Vagina (tissue), 2 donors: ENCODE measurements at places on chromosomes 7 and 10. TPM values are rescaled to one million over a fixed set of nuclear protein-coding genes. Genes with fewer than 3 reads are reported as not detected.

DNA sequence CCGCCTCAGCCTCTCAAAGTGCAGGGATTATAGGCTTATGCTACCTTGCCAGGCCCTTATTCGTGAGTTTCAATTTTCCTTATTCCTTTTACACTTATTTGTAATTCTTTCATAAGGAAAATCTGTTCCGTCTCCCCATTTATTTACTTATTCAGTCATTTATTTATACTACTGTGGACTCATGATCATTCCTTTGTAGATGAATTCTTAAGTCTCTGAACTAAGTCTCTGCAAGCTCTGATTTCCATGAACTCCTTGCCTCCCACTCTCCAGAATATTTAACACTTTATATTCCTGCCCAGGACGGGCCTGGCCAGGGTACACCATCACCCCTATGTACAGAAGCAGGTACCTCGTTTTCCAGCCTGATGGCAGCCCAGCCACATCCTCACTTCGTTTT, 39.4 kb downstream of the PFKFB3 start:
- H3K4me3 ChIP-seq, result no peak overlapping the region
- no peaks in the 10 kb centered on the region for H3K27me3 ChIP-seq
- H3K27ac ChIP-seq, result no peak overlapping the region
- no peaks in the 10 kb centered on the region for H3K36me3 ChIP-seq
- H3K4me1 ChIP-seq, result no peaks in the 10 kb centered on the region
- DNase-seq, result no peak

DNA sequence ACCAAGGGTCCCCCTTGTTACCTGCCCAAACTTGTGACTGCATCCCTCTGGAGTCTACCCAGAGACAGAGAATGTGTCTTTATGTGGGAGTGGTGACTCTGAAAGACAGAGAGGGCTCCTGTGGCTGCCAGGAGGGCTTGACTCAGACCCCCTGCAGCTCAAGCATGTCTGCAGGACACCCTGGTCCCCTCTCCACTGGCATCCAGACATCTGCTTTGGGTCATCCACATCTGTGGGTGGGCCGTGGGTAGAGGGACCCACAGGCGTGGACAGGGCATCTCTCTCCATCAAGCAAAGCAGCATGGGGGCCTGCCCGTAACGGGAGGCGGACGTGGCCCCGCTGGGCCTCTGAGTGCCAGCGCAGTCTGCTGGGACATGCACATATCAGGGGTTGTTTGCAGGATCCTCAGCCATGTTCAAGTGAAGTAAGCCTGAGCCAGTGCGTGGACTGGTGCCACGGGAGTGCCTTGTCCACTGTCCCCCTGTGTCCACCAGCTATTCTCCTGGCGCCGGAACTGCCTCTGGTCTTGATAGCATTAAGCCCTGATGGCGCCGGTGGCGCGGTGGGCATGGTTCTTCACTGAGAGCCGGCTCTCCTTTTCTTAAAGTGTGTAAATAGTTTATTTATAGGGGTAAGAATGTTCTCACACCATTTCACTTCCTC, 19.4 kb upstream of the SH2D4B start:
- H3K4me1 ChIP-seq, result peaks cover 23% of the 10 kb centered on the region
- H3K27me3 ChIP-seq, result no peaks in the 10 kb centered on the region
- no peak for DNase-seq
- peak overlapping the region; percentile 50 for H3K27ac ChIP-seq
- peaks cover 59% of the 10 kb centered on the region for H3K36me3 ChIP-seq

DNA sequence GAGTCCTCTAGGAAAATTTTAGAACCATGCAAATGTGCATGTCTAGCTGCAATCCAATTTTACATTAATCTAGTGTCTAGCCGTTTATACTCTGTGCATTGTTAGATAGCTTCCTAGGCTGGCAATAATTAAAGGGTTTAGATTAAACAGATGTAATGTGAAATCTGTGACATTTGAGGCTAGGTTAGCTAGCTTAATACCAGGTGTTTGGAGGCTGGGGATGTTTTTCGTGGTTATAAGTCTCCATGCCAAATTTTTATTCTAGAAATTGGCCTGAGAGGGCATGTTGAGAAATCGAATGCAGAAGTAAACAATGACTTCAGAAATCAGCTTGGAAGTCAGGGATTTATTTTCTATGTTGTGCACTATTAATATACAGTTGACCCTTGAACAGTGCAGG, 94.2 kb downstream of the ST7 start:
- no peak for DNase-seq
- peaks cover 32% of the 10 kb centered on the region for H3K4me1 ChIP-seq
- no peak overlapping the region for H3K27ac ChIP-seq

DNA sequence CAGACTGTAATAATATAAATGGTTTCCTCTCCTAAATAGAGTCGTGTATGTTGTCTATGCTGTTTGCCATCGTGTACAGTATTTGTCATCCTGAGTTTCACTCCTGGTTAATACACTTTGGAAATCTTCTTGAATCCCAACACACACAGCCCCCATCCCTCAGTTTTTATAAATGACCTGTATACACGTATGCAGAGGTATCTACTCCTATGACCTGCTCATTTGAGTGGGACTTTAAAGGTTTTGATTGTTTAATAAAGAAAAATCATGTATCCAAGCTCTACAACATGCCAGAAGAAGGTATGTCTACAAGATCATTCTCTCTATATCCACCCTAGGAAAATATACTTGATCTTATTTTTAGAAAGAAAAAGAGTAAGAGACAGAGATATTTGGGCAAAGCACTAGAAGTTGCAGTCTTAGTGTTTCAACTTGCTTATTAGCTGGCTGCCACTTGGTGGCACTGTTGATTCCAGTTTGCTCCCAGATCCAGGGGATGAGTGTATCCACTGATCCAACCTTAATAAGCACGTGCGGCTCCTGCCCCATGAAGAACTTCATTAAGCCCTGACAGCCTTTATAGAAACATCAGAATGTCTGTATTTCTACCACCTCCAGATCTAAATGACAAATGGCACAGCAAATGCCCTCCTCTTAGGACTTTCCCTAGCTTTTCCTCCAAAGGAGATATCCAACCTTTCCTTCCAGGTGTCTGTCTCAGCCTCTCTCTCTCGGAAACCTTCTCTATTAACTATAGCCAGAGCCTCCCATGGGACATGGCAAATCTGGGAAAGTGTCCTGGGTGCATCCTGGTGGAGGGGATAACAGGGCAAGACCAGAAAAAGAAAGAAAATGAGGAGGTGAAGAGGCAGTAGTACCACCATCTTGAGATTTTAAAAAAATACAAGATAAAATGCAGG, 181.6 kb upstream of the NEBL start:
- no peaks in the 10 kb centered on the region for H3K27me3 ChIP-seq
- H3K36me3 ChIP-seq, result no peaks in the 10 kb centered on the region
- H3K4me1 ChIP-seq, result no peaks in the 10 kb centered on the region
- no peak for DNase-seq

GRCh38 chr10:49011756-49012155, 72.1 kb upstream of the LRRC18 start:
- no peaks in the 10 kb centered on the region for H3K27me3 ChIP-seq
- peak; percentile 91 for DNase-seq
- no peak overlapping the region for H3K27ac ChIP-seq
- no peaks in the 10 kb centered on the region for H3K36me3 ChIP-seq
- H3K4me1 ChIP-seq, result peaks cover 67% of the 10 kb centered on the region

- H3K4me1 ChIP-seq, result no peaks in the 10 kb centered on the region
- no peak for DNase-seq
- peaks cover 83% of the 10 kb centered on the region for H3K36me3 ChIP-seq
- H3K27me3 ChIP-seq, result no peaks in the 10 kb centered on the region
- no peak overlapping the region for H3K27ac ChIP-seq
Measured at GRCh38 chr10:27207350-27207749, 33.2 kb downstream of the ACBD5 start.

- no peaks in the 10 kb centered on the region for H3K27me3 ChIP-seq
- H3K4me3 ChIP-seq, result no peak overlapping the region
- no peaks in the 10 kb centered on the region for H3K4me1 ChIP-seq
- H3K36me3 ChIP-seq, result no peaks in the 10 kb centered on the region
- H3K27ac ChIP-seq, result no peak overlapping the region
Measured at GRCh38 chr10:133034092-133034491, 53.6 kb upstream of the ADGRA1 start.

MAGI2 gene
- total RNA-seq, result 6.9 TPM

GRCh38 chr7:22787951-22788350, 34.7 kb downstream of the TOMM7 start:
- H3K27ac ChIP-seq, result no peak overlapping the region
- no peaks in the 10 kb centered on the region for H3K36me3 ChIP-seq
- H3K4me1 ChIP-seq, result no peaks in the 10 kb centered on the region
- no peaks in the 10 kb centered on the region for H3K27me3 ChIP-seq
- H3K4me3 ChIP-seq, result no peak overlapping the region

- H3K27ac ChIP-seq, result no peak overlapping the region
- H3K4me1 ChIP-seq, result peaks cover 5% of the 10 kb centered on the region
- no peak for DNase-seq
Measured at GRCh38 chr10:58700591-58700990, 187.9 kb downstream of the BICC1 start.

GRCh38 chr10:107732045-107732444, 567.5 kb upstream of the SORCS1 start:
- no peak for DNase-seq
- H3K4me1 ChIP-seq, result no peaks in the 10 kb centered on the region
- H3K27me3 ChIP-seq, result no peaks in the 10 kb centered on the region
- H3K27ac ChIP-seq, result no peak overlapping the region
- no peak overlapping the region for H3K4me3 ChIP-seq

DNA sequence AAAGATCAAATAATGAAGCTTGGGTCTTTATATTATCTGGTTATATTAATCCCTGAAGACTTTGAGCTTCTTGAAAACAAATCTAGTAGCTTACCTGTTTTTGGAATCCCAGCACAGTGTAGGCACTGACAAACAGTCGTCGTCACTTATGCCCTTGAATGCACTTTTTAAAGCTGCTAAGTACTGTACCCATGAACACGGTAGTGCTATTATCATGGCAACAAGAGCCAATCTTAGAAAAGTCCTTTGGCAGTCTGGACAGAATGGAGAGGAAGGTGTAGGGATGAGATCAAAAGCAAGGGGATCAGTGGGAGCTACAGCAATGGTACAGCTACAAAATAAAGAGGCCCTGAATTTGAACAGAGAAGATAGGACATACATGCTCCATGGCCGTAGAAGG, 9.4 kb downstream of the SLC25A13 start:
- no peaks in the 10 kb centered on the region for H3K27me3 ChIP-seq
- no peak overlapping the region for H3K27ac ChIP-seq
- H3K4me3 ChIP-seq, result no peak overlapping the region
- H3K36me3 ChIP-seq, result no peaks in the 10 kb centered on the region
- H3K4me1 ChIP-seq, result peaks cover 72% of the 10 kb centered on the region

PON3 gene
- total RNA-seq, result 3.9 TPM

GRCh38 chr7:135729230-135729629, 1.2 kb upstream of the SLC13A4 start:
- no peak overlapping the region for H3K4me3 ChIP-seq
- no peaks in the 10 kb centered on the region for H3K27me3 ChIP-seq
- no peaks in the 10 kb centered on the region for H3K36me3 ChIP-seq
- no peaks in the 10 kb centered on the region for H3K4me1 ChIP-seq

DNA sequence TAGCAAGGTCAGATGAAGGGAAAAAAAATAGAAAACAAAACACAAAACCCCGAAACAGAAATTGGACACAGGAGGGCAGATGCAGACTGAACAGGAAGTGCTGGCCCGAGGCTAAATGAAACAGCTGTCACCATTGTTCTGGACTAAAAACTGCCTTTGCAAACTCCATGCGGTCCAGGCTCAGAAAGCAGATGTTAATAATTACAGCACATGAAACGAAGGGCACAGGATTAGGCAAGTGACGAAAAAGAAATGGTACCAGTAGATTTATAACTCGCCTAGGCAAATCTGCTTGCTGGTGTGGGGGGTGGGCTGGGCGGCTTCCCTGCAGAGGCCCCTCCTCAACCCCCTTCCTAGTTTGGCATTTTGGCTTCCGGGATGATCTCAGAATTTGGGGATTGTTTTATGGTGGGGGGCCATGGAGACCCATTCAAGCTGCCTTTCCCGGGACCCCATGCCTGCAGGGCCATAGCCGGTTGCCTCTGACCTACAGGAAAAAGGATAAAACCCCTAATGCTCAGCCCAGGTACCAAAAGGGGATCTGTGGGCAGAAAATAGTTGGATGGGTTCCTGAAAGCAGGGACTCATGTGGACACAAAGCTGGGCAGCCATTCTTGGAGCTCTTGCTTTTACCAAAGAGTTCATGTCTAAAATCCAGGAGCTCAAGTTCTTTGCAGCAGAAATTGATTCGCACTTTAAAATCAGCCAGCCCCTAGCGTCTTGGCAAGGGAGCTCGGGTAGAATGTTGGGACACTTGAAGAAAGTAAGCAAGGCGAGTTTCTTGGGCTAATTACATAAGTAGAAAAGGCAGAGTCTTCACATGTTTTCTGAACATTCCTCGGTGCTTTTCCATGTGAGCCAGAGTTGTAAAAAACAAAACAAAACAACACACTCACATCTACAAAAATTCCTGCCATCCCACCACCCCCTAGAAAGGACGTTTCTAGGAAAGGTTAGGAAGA, 39.0 kb upstream of the EMX2 start:
- no peak overlapping the region for H3K4me3 ChIP-seq
- no peaks in the 10 kb centered on the region for H3K27me3 ChIP-seq
- no peaks in the 10 kb centered on the region for H3K36me3 ChIP-seq
- no peak for DNase-seq

GRCh38 chr7:51160411-51160810, 156.2 kb downstream of the COBL start:
- no peaks in the 10 kb centered on the region for H3K36me3 ChIP-seq
- no peak overlapping the region for H3K4me3 ChIP-seq
- H3K4me1 ChIP-seq, result peaks cover 7% of the 10 kb centered on the region

SYT15 gene
- 5.4 TPM for total RNA-seq

GET4 gene
- 35.8 TPM for total RNA-seq

- H3K36me3 ChIP-seq, result no peaks in the 10 kb centered on the region
- no peaks in the 10 kb centered on the region for H3K27me3 ChIP-seq
- no peaks in the 10 kb centered on the region for H3K4me1 ChIP-seq
- no peak overlapping the region for H3K27ac ChIP-seq
- DNase-seq, result no peak
Measured at GRCh38 chr7:114832906-114833595, 88.8 kb upstream of the MDFIC start.

DNA sequence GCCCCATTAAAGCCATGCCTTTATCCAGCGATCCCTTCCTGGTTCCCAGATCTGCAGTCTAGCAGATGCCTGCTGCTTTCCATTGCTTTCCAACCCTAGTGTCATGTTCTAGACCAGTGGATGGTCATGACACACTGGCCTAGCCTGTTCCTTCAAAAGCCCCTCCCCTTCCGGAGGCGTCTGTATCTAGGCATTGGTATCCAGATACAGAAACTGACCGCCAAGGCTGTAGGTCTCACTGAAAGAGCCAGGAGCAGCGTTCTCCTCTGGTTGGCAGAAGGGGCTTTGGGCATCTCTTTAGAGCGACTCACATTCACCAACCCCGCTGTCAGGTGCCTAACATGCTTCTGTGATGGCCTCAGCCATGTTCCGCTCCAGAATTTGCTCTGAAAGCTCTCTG, 22.6 kb downstream of the JCAD start:
- no peak overlapping the region for H3K27ac ChIP-seq
- H3K4me3 ChIP-seq, result no peak overlapping the region
- no peak for DNase-seq
- no peaks in the 10 kb centered on the region for H3K27me3 ChIP-seq
- no peaks in the 10 kb centered on the region for H3K36me3 ChIP-seq

UTF1 gene
- not detected for total RNA-seq

SPDYE1 gene
- total RNA-seq, result not detected
